ENCODE measurements at places on chromosomes 7 and 10.

DNA sequence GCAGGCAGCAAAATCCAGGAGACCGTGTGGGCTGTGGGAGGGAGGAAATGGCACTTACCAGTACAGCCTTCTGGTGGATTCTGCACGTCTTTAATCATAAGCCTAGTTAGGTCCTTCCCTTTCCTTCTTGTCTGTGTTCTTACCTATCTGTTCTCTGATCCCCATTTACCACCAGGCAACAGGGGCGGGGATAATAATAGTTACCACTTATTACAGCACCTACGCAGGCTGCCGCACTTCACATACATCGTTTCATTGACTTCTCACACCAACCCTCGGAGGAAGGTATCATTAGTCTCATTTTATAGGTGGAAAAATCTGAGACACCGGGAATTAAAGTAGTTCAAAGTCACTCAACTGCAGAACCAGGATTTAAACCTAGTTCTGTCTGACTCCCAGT is 4.5 kb upstream of the EPHA1 start:
- DNase-seq = no peak

- no peak for DNase-seq
Measured at GRCh38 chr7:7231865-7232264, 49.5 kb downstream of the C1GALT1 start.

- no peak for DNase-seq
Measured at GRCh38 chr7:140145709-140146108, 31.1 kb downstream of the KDM7A start.

DNA sequence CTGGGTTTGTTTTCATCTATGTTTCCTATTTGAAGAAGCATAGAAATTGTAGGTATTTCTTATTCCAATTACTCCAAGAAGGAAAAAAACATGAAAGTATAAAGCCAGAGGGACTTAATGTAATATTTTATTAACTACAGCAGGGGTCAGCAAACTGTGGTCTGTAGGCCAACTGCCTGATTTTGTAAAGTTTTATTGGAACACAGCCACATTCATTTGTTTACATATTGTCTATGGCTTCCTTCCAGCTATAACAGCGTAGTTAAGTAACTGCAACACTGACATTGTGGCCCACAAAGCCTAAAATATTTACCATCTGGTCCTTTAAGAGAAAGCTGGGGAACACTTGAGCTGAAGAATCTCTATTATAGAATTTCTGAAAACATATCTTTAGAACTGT is 306.2 kb downstream of the BICC1 start:
- no peak for DNase-seq

- no peak for DNase-seq
Measured at GRCh38 chr10:24518981-24519597, 204.6 kb downstream of the ARHGAP21 start.

GRCh38 chr7:55148571-55148970 is 129.8 kb downstream of the EGFR start:
- DNase-seq = no peak

- no peak for DNase-seq
Measured at GRCh38 chr7:101936223-101936610, 118.8 kb downstream of the CUX1 start.

- DNase-seq = no peak
Measured at GRCh38 chr10:129993621-129994020, 29.5 kb upstream of the EBF3 start.

GRCh38 chr7:82230811-82231581 is 212.6 kb downstream of the CACNA2D1 start:
- no peak for DNase-seq

DNA sequence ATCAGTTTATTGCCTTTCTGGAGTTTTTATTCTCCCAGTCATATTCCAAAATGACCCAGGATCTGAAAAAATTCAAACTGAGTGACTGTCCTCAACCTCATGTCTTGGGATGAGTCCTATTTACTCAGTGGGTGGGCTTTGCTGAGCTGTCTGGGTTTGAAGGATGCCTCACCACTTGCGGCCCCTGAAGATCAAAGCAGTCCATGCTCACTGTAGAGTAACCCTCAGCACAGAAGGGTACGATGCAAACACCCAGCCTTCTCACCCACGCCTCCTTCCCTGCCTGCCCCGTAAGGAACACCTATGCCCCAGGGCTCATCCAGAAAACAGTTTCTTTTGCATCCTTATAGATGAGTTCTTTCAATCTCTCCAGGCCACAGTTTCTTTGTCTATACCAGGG is 42.2 kb upstream of the GRB10 start:
- DNase-seq = no peak

- no peak for DNase-seq
Measured at GRCh38 chr10:10540398-10540797, 477.3 kb upstream of the CELF2 start.

DNA sequence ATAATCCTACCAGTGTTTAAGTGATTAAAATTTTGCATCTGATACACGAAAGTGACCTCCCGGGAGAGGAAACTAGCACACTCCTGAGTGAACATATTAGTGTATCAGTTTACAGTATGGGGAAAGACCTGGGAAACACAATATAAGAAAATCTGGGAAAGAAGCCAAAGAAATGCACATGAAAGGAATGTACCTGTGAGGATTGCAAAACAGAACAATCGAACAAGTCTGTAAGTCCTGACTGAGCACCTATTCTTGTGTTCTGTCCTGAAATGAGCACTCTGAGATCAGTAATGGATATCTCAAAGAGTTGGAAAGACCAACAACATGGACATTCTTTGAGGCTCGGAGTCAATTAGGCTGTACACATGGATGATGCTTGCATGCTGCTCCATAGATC is 554.7 kb downstream of the SORCS3 start:
- DNase-seq = no peak

DNA sequence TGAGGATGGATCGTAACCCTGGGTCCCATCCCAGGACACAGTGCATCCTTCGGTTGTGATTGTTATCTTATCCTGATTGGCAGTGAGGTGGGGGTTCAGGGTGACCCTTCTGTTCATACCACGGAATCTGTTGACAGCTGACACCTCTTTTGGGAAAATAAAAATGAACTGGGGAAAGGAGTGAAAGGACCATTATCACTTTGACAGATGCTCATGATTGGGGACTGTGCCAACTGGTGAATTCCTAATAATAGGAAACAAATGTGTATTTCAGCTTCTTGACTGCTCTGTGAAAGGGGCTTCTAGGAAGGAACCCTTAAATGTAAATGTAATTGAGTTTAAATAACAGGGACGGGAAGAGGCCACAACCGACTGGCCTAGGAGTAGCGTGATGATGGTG is 65.4 kb downstream of the CELF2 start:
- no peak for DNase-seq

DNA sequence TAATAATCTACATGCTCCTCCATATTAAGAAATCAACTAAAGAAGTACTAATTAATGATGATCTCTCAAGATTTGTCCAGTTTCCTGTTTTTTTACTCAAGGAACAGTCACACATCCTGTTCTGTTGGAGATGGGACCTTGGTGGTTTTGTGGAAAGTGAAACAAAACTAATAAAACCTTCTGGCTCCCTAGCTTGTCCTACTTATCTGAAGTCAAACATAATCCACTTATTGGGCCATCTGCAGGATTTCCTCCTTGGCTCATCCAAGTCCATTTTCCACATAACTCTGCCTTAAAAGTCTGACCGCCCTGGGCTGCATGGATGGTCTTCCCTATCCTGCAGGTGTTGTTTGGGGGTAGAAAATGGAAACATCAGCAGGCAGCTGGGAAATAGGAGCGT is 39.4 kb upstream of the TARP start:
- no peak for DNase-seq

DNA sequence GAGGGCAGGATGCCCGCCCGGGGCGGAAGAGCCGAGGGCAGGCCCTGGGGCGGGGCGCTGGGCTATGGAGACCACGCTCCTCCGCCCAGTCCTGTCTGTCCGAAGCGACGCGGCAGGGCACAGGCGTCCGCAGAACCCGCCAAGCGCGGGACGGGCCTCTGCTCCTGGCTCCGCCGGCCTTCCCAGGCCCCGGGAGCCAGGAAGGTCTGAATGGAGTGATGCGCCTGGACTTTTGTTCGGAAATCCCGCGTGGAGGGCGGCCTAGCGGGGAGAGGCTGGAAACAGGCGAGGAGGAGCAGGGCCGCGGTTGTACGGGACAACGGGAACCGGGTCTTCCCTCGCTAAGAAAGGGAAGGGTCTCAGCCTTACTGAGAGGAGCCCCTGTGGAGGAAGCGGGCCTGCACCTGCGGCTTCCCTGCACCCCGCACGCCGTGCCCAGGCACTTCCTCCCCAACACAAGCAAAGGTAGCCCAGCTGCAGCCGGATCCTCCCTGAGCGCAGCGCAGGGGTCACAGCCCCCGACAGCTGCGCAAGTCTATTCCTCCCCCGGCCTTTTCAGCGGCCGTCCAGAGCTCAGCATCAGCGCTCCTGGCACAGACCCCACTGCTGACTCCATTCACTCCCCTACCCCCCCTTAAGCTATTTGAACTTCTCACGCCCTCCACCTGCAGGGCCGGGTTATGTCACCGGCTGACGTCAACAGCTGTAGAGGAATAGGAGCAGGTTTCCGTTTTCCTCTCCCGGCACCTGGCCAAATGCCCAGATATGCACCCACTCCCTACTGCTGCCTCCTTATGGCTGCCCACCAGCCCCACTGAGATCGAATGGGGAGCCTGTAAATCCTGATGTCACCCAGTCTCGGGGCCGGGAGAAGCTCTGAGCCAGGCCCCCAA is 143.2 kb upstream of the RET start:
- DNase-seq = no peak

DNA sequence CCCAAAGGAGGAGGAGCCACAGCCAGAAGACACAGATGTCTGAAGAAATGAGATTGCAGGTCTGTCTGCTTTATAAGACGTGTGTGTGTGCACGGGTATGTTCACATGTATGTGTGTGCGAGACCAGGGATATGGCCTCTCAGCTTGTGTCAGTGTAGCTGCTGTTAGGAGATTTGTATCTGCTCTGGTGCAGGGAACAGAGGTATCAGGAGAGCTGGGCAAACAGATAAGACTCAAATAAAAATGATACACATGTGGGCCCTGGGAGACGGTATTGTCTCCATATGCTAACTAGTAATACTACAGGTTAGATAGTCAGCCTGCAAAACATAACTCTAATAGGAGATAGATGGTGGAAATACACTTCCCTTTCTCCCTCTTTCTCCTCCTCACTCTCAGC is 161.0 kb downstream of the PLXNA4 start:
- no peak for DNase-seq

- DNase-seq = peak; percentile 49
Measured at GRCh38 chr10:34808801-34809745, 6.0 kb downstream of the PARD3 start.

- DNase-seq = no peak
Measured at GRCh38 chr7:86776136-86776535, 132.4 kb downstream of the GRM3 start.

DNA sequence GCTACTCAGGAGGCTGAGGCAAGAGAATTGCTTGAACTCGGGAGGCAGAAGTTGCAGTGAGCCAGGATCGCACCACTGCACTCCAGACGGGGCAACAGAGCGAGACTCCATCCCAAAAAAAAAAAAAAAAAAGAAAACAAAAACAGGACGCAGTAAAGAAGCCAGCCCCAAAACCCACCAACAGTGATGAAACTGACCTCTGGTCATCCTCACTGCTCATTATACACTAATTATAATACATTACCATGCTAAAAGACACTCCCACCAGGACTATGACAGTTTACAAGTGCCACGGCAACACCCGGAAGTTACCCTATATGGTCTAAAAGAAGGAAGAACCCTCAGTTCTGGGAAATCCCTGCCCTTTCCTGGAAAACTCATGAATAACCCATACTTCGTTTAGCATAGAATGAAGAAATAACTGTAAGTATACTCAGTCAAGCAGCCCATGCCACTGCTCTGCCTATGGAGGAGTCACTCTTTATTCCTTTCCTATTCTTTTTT is 40.0 kb upstream of the EIF4H start:
- DNase-seq = no peak

DNA sequence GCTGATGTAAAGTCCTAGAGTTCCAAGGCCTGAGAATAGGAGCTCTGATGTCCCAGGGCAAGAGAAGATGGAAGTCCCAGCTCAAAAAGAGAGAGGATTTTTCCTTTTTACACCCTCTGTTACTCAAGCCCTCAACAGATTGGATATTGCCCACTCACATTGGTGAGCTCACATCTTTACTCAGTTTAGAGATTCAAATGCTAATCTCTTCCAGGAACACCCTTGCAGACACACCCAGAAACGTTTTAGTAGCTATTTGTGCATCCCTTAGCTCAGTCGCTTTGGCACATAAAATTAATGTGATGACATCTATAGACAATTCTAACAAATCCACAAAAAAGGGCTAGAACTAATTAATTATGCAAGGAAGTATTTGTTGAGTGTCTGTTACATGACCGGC is 27.1 kb downstream of the ARMC3 start:
- DNase-seq = no peak

DNA sequence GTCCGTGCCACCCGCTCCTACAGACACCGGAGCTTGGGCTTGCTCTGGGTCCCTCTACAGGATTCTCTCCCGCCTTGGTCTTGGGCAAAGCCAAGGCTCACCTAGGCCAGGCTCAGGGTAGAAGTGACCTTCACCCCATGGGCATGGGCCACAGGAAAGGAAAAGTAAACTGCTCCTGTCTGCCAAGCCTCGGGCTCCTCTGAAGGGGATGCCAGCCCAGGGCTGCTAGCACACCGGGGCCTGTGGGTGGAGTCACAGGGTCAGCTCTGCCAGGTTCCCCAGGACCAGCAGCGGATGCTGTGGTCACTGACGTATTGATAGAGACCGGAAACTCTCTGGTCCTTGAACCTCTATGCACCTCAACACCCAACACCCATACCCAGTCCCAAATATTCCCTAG is 222.7 kb upstream of the MGMT start:
- no peak for DNase-seq

DNA sequence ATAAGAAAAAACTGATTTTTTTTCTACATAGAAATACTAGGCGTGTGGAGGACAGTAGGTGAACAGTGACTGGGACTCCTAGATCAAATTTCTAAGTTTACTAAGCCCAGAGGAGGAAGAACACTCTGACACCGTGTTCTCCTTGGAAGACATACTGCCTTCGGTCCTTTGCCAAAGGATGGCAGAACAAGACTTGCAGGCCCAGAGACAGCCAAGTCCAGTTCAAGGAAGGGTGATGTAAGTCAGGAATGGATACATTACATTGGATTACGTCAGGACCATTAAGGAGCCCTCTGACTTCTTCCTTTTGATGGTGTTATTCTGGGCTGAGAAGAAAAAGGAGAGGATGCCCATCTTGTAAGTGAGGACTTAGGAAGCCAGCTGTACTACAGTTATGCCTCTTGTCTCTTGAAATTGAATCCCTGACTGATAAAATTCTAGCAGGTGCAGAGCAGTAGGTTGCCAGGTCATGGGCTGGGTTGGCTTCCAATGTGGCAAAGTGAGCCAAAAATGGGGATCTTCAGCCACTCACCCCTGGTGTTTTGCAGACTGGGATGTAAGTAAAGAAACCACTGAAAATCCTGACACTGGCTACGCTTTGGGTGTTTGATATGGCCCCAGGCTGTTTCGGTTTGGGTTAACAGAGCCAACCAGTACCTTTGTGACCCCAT is 45.1 kb downstream of the RELN start:
- no peak for DNase-seq

Data from NCI-H187 (cell line).